ENCODE measurements at places on chromosomes 7 and 10.

- no peak for DNase-seq
Observed at GRCh38 chr7:107212725-107213124, 43.9 kb downstream of the HBP1 start.

GRCh38 chr10:28284126-28284525 lies 18.7 kb downstream of the MPP7 start:
- DNase-seq = no peak

DNA sequence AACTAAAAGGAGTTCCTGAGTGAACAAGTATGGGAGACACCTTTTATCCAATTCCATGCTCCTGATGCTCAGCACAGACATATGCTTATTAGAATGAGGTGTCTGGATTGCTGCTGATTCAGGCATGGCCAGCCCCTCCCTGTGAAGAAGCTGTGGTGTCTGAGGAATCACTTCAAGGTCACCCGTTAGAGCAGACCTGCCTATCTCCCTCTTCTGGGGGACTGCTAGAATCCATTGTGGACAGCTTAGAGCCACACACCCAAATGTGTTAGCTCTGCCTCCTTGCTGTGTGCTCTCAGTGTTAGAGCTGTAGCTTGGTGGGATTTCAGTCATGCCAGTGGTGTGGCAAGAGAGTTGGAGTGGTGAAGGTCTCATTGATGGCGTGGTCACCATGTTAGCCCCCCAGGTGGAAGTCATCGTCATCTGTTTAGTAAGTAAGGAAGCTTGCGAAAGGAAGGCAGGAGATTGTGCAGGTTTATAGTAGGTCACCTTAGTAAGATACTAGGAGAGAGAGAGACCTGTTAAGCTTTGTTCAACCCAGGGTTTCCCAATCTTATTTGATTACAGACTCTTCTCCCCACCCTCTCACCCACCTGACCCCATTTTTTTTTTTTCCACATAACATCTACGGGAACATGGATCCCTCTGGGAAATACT lies 12.8 kb downstream of the PRXL2A start:
- no peak for DNase-seq

GRCh38 chr7:43042302-43042701 lies 70.1 kb upstream of the HECW1 start:
- DNase-seq = no peak

GRCh38 chr7:119086026-119086425 lies 861.5 kb downstream of the ANKRD7 start:
- no peak for DNase-seq

DNA sequence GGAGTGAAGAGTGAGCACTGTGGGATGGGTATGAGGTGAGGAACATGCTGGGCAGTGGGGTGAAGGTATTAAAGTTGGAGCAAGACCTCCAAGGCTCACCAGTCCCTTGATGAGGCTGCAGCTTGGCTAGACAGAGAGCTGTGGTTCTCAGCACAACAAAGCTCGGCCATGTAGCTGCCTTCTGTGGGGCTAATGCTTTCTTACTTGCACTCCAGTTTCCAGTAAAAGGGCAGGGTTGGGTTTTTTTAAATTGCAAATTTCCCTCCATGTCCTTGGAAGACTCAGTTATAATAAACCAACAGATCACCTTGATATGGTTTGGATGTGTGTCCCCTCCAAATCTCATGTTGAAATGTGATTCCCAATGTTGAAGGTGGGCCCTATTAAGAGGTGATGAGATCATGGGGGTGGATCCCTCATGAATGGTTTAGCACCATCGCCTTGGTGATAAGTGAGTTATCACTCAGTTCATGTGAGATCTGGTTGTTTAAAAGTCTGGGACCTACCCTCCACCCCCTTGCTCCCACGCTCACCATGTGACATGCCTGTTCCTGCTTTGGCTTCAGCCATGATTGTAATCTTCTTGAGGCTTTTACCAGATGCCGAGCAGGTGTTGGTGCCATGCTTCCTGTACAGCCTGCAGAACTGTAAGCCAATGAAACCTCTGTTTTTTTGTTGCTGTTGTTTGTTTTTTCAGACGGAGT lies 55.9 kb downstream of the ATXN7L1 start:
- DNase-seq = no peak

DNA sequence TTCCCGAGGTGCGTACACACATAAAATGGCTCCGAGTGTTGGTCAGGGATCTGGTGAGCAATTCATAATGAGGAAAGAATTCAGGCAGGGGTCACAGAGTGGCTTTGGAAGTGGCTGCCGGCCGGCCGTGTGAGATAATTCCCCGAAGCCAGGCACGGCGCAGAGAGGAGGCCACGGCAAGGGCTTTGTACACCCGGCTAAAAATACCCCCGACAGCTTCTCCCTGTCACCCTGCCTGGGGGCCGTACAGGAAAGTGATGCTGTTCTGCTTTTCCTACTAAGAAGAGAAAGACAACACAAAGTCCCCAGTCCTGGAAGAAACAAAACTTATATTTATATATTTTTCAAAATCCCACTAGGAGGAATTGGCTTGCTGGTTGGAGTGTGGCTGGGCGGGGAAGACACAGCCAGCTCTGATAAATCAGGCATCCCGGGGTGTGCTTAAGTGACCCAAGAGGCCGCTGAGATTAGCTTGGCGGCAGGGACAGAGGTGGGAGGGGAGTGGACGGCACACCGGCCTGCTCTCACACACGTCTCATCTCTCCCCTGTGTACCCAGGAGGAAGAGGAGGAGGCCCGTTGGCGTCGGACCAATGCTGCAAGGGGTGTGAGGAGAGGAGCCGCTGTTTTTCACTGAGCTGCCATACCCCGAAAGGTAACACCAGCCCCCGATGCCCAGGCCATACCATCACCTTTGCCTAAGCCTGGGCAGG lies 70.5 kb downstream of the ZMIZ1 start:
- no peak for DNase-seq

DNA sequence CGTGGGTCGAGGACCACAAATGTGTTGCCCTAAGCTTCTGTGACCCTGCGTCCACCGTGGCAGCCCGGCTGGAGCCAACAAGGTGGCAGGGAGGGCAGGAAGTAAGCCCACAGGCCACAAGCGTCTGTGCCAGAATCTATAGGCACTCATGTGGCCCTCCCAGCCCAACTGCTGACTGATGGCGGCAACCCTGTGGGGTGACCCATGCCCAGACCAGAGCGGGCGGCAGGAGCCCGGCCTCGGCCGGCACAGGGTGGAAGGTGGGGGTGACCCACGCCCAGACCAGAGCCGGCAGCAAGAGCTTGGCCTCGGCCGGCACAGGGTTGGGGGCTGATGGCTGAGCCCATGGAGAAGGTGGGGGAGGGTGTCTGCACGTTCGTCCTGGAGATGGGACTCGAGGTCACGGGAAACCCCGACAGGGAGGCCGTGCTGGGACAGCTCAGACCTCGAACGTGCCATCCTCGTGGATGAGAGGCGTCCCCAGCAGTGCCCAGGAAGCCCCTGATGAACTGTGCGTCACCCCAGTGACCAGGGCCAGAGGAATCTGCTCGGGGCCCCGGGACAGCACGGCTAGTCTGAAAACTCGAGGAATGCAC lies 181.0 kb downstream of the ELFN1 start:
- no peak for DNase-seq

- DNase-seq = no peak
Observed at GRCh38 chr7:149626972-149627371, 129.4 kb upstream of the ZNF746 start.

DNA sequence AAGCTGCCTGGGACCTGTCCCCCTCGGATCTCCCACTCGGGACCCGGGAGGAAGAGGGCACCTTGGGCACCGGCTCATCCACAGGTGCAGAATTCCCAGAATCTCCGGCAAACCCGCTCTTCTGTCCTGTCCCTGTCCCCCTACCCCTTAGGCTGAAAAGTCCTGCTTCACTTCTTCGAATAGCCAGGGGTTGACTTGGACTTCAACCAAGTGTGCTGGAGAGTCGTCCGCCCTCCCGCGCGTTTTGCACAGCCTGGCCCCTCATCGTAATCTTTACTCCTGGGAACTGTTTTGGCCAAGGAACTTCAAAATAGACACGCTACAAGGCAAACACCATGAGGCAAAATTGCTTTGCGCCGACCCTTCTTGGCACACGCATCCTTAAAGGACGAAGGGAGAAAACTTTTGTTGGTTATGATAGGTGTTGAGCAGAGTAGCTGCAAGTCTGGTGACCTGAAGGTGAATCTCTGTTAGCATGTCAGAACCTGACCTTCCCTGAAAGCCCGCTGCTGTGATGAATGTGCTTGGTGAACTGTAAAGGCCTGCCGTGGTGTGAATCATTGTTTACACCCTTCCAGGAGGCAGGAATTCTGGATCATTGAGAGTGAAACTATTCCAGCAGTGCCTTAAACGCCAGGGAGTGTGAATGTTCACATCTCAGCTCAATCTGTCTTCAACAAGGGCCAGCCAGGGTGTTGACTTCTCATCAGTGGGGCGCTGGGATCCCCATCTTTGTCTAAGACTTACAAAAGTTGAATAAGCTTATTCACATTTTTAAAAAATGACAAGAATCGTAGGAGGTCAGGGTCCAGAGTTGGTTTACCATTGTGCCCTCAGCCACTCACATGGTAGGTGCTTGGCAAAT lies 589 bp upstream of the RAPGEF5 start:
- DNase-seq = no peak

DNA sequence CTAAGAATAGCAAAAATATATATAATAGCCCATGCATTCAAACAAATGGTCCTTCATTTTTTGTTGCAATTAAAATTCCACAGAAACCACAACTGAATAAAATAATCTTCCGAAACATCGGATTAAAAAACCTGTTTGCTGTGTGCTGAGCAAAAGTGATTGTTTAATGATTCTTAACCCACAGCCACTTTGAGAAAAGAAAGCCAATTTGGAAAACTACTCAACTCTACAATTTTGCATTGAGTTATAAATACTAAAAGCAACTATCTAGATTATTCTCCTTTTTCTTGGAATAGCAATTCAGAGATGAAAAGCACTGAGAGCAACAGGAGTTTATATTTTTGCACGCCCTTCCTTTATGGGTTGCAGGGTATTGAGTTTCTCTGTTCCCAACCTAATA lies 8.0 kb downstream of the ADRB1 start:
- DNase-seq = no peak

GRCh38 chr10:45006276-45007030 lies 5.7 kb downstream of the ZNF22 start:
- no peak for DNase-seq

DNA sequence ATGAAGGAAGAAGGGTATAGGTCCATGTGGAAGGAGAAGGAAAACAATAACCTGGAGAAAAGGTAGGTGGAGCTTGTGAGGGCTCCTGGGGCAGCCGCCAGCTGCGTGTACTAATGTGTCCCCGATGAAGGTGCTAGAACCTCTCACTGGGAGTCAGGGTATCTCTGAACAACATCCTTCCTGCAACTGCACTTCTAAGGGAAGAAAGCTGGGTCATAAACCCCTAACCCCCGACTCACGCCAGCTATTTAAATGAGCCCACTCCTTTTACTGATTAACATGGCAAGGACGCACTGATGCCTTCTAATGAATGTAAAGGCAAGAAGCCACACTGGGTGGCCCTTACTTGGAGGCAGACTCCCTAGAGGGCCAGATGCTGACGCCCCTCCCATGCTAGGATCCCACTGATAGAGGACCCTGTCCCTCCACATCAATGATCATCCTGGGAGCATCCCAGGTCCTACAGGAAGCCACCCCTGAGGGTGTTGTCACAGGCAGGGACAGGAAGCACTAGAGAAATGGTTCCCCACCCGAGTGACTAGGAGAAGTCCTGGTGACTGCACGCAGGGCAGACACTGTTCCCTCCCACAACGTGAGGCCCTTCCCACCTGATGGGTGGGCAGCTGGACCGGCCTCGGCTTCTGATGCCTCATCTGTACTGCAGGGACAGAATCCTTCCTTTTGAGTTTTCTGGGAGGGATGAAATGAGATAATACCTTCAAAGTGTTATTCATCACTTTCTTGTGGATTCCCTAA lies 20.4 kb downstream of the JCAD start:
- DNase-seq = no peak

DNA sequence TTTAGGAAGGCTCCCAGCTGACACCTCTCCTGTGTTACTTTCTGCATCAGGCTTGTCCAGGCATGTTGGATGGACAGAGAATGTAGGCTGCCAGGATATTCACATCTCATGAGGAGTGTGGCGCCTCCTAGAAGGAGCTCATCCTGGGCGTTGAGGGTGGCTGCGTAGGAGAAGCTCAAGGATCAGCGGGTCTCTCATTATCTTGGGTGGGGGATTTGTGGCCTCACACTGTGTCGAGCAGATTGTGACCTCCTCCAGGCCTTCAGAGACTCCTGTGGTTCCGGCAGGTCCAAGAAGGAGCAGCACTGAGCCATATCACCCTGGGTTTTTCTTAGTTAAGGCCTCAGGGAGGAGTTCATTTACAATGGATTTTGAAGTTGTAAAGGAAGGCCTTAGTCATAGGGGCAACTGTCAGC lies 8.7 kb upstream of the COBL start:
- no peak for DNase-seq

- DNase-seq = no peak
Observed at GRCh38 chr10:11959966-11960365, 82.6 kb downstream of the UPF2 start.
